ENCODE measurements at places on chromosomes 4 and X.

DNA sequence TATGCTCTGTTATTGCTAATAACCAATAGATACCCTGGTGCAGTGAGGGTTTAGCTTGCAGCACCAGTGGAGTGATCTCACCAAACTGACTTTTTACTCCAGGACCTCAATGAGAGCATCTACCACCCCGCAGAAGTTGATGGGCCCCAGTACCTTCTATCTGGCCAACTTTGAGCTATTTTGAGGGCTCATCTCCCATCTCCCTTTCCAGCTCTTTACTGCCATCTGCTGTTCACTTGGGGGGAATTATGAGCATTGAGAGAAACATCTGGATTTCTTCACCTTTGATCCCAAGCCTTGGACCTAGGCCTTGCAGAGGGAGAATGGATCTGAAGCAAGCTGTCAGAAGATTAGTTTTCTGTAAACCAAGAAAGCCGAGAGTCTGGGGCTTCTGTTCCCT lies 143.6 kb downstream of the TMEM164 start:
- DNase-seq, result peak; percentile 42

- no peak for DNase-seq
These were observed 7.6 kb downstream of the ANOS1 start for GRCh38 chrX:8724300-8724699.

DNA sequence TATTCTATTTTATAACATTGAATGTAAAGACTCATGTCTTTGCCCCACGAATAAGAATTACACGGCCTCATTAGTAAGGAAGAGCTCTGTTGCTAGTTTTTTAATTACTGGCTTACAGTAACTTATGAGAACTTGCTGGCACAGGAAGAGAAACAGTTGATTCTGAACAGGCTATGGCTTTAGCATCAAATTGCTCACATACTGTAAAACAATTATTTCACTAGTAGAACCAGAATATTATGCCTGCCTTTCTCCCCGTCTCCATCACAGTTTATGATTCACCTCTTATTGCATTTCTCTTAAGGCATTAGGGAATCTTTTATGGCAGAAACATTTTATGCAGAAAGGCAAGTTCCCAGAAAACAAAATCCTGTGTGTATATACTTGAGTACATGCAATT lies 126.1 kb downstream of the SPRY1 start:
- DNase-seq, result no peak

DNA sequence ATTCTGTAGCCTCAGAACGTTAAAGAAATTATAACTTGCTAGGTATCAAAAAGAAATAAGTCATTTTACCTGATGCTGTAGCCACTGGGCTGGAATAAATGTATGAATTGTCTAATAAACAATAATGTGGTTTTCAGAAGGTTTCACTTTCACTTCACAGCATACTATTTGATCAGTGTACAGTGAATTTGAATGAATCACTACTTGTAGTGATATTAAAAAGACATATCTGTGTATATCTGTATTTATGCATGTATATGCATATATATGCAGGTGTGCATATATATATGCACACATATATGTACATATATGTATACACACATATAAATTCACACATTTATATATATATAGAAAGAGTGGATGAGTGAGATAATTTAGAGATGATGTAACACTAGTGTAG lies 440.0 kb upstream of the PCDH10 start:
- no peak for DNase-seq

DNA sequence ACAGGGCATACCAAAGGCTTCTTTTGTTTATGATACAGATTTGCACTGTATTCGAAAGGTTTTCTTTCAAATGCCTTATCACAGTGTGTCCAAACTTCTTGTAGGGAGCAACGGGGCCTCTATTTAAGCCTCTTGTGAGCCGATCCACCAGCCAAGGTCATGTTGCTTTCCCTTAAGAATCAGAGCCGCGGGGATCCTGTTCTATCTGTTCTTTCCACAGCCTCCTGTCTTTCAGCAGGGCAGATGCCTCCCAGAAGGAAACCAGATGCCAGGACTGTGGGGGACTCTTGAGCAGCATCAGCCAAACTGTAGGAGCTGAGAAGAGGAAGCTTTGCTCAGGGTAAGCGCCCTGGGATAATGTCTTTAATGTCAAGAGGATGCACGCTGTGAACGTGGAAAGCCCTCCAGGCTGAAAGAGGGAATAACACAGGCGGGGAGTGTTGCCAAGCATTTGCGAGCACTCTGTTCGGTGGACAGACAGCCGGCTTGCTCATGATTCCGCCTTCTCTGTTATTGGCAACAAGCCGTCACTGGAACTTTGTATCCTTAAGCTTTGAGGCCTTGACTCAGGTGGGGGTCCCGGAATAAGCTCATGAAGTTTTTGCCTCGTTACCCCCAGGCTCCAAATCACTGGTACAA lies 279.8 kb upstream of the FRG1 start:
- no peak for DNase-seq

- no peak for DNase-seq
These were observed 292.9 kb downstream of the IL1RAPL1 start for GRCh38 chrX:28880136-28880535.

Data from hypothalamus (tissue), 51 donors.